Stimulated activated CD8-positive, alpha-beta memory T cell treated with anti-CD3 and anti-CD28 coated beads, Interleukin-2, amount 100 ng/mL, for 1 hour (primary cell): ENCODE measurements at places on chromosomes 3 and 15.

DNA sequence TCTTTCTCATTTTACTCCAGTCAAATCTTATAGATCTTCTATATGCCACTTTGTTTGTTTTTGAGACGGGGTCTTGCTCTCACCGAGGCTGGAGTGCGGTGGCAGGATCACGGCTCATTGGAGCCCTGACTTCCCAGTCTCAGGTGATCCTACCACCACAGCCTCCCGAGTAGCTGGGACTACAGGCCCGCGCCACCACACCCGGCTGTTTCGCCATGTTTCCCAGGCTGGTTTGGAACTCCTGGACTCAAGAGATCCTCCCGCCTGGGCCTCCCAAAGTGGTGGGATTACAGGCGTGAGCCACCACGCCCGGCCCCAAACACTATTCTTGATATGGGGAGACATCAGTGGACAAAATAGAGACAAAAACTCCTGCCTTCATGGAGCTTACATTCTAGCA is 927 bp upstream of the TFDP2 start:
- no peak for DNase-seq

DNA sequence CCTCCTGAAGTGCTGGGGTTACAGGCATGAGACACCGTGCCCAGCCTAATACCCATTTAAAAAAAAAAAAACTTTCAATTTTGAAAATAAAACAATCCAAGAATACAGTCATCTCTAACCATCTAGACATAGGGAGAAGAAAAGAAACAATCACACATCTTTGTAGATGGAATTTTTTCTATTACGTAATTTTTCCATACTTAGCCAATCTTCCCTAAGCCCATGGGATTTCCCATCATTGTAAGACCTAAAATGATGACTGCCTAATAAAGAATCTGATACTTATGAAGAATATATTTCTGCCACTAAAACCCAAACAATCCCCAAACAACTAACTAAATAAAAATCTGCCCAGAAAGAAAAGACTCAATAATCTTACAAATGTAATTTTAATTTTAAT is 88.7 kb downstream of the CBLB start:
- DNase-seq = no peak

GRCh38 chr3:182491577-182491976 is 301.7 kb upstream of the ATP11B start:
- no peak for DNase-seq

- DNase-seq = no peak
These were observed 143.8 kb downstream of the TPRA1 start for GRCh38 chr3:127446756-127447155.

DNA sequence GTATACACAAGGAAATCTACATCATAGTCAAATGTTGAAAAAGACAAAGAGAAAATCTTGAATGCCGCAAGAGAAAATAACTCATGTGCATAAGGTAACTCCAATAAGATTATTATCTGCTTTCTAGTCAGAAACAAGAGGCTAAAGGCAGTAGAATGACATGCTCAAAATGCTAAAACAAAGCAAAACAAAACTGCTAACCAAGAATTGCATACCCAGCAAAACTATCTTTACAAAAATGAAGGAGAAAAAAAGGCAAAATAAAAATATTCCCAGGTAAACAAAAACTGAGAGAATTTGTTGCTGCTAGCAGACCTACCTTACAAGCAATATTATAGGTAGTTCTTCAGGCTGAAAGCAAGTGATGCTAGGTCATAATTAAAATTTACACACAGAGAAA is 76.4 kb upstream of the TMEM158 start:
- no peak for DNase-seq

DNA sequence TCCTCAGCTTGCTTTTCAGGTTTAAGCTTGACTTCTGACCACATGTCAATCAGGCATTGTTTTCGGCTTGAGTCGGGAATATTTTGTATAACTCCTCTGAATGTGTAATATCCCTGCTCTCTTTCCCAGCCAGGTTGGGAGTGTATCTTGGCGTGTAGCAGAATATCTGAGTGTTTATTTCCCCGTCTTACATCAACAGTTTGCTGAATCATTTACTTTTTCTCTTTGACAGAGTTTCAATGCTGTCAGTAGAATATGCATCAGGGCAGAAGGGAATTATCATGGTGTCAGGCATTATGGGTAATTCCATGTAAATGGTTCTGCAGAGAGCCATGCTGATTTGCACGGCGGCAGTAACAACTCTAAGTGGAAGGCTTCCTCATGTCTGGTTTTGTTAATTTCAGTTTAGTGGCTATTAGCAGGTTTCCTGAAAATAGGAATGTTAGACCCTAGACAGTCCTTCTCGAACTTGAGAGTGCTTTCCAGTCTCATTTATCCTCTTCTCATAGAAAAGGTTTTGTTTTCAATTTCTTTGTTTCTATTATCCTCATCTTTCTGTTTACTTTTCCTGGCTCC is 566.3 kb downstream of the AGBL1 start:
- DNase-seq = no peak

- no peak for DNase-seq
These were observed 58.6 kb upstream of the NUDT16 start for GRCh38 chr3:131323014-131323413.

DNA sequence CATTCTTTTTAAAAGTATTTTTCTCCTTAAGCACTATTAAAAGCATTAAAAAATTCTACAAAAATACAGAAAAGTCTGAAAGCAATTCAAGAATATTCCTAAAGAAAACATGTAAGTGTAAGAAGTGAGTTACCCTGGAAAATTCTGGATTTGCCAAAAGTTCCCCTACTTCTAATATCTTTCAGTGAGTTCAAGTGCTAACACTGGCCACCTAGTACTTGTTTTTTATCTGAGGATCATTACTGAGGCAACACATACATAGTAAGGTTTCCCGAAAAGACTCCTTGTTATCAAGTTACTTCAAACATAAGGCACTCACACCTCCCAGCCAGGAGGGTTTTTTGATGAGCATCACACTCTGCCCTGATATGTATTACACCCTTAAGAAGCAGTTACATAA is 158.4 kb downstream of the TIGIT start:
- DNase-seq = no peak

- DNase-seq = no peak
These were observed 39.8 kb upstream of the SPRED1 start for GRCh38 chr15:38212729-38213351.

- no peak for DNase-seq
These were observed 1126.7 kb downstream of the TUSC7 start for GRCh38 chr3:117836296-117836695.

DNA sequence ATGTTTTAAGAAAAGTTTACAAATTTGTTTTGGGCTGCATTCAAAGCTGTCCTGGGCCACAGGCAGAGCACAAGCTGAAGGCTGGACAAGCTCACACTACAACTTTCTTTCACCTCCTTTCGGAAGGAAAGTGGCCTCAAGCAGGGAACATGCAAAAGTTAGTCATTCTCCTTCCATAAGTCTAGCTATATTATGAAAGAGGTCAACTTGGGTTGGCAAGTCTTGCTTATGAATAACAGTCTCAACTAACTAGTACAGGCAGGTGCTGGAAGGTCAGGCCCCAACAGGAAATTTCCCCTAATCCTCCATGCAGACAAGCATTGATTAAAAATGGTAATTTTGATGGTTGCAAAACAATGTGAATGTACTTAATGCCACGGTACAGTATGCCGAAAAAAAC is 69.4 kb downstream of the OSBPL10 start:
- no peak for DNase-seq

GRCh38 chr3:122092460-122093165 is 37.5 kb downstream of the CD86 start:
- no peak for DNase-seq

- DNase-seq = no peak
These were observed 23.1 kb upstream of the MCCC1 start for GRCh38 chr3:183122257-183122932.

DNA sequence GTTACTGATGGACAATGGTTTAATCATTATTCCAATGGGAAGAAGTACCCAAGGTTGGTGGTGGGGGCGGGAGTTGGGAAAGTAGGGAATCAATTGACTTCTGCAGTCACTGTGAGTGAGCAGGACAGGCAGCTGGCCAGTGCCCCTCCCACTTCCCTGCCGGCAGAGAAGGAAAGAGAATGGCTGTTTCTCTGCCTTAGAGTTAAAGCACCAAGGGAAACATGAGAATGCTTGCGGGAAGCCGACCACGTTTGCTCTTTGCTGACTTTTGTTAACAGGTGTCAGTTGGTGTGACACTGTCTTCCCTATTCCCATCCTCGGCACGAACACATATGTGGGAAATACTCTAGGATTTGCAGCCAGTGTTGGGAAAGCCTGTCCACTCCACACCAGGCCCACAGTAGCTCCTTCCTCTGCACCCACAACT is 33.5 kb upstream of the MFSD1 start:
- no peak for DNase-seq

GRCh38 chr15:97521381-97522285 is 438.9 kb upstream of the ARRDC4 start:
- no peak for DNase-seq

DNA sequence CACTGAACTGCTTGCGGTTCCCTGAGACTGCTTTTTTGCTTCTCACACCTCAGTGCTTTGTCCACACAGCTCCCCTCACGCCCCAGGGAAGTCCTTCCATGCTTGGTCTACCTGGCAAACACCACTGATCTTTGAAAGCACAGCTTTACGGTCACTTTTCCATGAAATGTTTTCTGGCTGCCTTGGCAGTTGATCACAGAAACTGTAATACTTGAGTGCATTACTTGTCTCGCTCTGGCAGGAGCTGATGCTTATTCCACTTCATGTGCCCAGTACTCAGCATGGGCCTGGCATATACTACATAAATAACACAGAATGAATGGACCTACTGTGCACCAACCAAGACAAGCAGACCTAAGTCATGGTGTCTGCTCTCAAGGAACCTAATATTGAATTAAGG is 121.1 kb downstream of the MEX3B start:
- no peak for DNase-seq

- DNase-seq = no peak
These were observed 34.9 kb upstream of the POU1F1 start for GRCh38 chr3:87311309-87311708.

DNA sequence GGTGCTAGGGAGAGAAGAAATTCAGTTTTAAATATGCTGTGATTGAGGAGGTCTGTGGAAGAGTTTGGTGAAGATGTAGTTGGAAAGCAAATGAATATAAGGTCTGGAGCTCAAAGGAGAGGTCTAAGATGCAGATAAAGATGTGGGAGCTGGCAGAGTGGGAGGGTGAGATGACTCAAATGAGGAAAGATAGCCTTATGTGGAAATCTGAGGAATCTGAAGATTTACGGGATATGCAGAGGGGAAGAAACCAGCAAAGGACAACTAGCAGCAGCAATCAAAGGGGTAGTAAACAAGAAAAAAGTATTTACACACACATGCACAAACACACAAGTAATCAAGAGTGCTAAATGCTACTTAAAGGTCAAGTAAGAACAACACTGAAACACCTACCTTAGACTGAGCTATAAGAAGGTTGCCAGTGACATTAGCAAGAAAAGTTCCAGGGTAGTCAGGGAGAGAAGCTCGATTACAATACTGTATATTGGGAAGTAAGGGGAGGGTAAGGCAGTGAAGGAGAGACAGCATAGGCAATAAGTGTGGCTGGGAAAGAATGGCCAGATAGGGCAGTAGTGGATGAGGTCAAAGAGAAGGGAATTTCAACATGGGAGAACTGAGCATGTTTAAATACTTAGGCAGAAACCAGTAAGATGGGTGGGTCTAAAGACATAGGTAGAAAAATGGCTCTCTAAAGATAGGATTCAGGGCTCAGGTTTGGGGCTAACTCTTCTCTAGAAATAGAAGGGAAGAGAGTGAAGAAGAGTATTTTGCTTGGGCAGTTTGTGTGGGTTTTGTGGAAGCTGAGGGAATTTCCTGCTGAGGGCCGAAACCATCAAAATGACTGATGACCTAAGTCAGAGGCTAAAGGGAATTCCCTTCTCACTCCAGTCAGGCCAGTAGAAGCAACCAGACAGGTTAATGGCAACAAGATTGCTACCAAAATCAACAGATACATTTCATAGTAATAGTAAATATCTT is 8.9 kb downstream of the CMTM6 start:
- no peak for DNase-seq

GRCh38 chr3:114213627-114214541 is 23.5 kb downstream of the ZNF80 start:
- peak; percentile 36 for DNase-seq
